ENCODE measurements at places on chromosomes 11 and 22. TPM values are rescaled to one million over a fixed set of nuclear protein-coding genes. Genes with fewer than 3 reads are reported as not detected.

DNA sequence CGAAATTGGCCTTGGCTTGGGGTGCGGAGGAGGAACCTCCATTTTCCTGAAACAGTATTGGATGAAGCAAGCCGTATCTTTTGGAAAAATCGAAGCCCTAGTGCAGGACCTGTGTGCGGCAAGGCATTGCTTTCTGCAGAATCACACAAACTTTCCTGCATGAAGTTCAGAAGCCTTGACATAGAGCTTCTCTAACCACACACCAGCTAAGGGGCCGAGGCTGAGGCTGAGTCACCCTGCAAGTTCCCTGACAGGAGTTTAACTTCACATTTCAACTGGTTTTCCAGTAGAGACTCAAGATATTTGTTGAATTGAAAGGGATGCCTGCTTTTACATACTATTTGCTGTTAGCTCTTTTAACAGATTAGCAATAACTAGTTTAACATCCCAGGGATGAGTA, 67.8 kb downstream of the TCF20 start:
- no peak for DNase-seq

Gene FIBIN
- polyA plus RNA-seq: 13.6 TPM

DNA sequence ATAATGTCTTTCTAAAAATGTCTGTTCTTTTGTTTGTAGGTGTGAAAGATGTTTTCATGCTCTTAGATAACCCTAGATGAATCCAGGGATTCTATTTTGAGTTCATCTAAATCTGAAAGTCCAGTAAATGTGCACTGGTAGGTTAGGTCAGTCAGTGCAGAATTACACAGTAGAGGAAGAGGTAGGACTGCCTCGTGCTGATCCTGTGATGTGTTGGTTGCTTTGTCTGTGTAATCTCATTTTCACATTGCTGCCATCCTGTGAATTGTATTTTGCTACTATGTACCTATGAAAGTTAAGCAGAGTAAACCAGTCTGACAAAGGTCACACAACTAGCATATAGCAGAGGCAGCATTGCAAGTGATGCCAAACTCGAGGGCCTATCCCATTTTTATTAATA, 36.5 kb downstream of the ATXN10 start:
- DNase-seq: no peak

GRCh38 chr11:69841859-69842698, 22.9 kb upstream of the FGF3 start:
- DNase-seq: no peak

DNA sequence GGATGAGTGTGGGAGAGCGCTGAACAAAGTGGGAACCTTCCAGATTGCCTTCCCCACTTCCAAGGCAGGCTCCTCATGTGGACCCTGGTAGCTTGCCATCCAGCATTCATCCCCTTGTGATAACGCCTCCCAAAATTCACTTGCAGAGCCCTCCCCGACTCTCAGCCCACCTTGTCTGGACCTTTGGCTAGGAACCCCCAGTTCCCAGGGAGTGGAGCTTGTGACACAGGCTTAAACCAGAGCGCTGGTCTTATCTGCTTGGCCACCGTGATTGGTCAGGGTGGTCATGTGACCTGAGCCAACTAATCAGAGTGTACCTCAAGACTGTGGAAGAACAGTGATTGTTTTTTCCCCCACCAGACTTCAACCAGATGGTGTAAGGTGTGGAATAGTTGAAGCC, 9.6 kb upstream of the SLC35C1 start:
- no peak for DNase-seq

GRCh38 chr22:20459862-20460261, 22.2 kb upstream of the SCARF2 start:
- no peak for DNase-seq

GRCh38 chr11:82899186-82899820, 927 bp downstream of the PRCP start:
- DNase-seq: no peak

- DNase-seq: no peak
Measured at GRCh38 chr11:91396236-91397133, 828.1 kb upstream of the FAT3 start.

DNA sequence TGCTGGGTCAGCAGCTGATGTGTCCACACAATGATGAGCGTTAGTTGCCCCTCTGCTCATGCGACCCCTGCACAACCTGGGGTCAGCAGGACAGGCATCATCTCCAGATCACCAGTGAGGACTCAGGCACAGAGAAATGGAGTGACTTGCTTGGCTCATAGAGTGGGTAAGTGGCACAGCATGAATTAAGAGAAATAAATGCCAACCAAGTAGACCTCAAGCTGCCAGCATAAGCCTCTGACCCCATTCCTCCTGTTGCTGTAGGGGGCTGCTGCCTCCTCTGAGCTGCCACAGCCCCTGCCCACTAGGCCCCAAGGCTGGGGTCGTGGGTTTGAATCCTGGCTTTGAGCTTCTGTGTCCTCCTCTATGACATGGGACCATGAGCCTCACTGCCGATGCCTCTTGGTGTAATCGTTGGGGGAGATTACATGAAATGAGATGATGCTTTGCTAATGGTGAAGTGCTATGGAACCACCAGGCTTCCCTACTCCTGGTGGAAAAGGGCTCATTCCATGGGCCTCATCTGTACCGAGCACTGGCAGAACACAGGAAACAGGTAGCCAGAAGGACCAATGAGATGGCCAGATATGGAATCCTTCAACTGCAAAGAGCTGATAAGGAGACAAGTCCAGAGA, 33.6 kb downstream of the LRRC32 start:
- no peak for DNase-seq

GRCh38 chr11:118640332-118641154, 33.1 kb downstream of the PHLDB1 start:
- DNase-seq: no peak

- no peak for DNase-seq
Measured at GRCh38 chr11:115616971-115617370, 112.8 kb upstream of the CADM1 start.

Gene MRGPRE
- polyA plus RNA-seq: not detected

- DNase-seq: no peak
Measured at GRCh38 chr11:96084610-96085318, 160.9 kb upstream of the MTMR2 start.

Gene PRR5L
- 12.9 TPM for polyA plus RNA-seq

GRCh38 chr22:21837248-21837979, 30.0 kb downstream of the MAPK1 start:
- no peak for DNase-seq

Gene P2RY6
- 0.68 TPM for polyA plus RNA-seq

DNA sequence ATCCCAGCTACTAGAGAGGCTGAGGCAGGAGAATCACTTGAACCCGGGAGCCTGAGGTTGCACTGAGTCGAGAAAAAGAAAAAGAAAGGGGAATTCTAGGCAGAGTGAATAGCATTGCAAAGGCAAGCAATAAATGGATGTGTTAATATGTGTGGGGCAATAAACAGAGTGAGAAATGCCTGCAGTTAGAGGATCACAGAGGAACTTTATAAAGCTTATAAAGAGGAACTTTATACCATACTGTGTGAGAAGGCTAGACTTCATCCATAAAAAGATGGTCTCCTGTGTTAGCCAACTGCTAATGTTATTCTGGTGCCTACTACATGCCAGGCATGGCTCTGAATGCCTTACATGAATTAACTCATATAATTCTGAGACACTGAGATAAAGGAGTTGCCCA, 841 bp downstream of the B3GNT6 start:
- no peak for DNase-seq

Gene FAM111B
- polyA plus RNA-seq: 13.9 TPM

DNA sequence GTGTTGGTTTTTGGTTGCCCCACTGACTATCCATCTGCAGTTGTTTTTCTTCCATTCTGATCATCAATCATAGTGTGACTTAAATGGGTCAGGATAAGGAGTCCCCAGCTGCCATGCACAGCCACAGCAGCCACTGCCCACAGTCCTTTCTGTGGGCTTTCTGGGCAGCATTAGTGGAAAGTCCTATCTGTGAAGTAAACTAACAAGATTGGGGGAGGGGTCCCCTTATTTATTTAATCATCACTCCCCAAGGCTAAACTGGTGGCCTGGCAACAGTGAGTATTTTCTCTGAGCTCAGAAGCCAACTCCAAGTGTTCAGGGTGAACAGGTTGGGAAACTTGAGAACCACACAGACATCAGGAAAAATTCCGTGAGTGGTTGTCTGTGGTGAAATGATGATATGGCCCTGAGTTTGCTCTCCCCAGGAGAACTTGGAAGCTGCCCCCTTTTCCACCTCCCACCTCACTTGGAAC, 145.0 kb downstream of the CCDC34 start:
- no peak for DNase-seq

Gene HBB
- polyA plus RNA-seq: 2,476 TPM

Gene F2
- polyA plus RNA-seq: 0.41 TPM

- DNase-seq: no peak
Measured at GRCh38 chr22:45216133-45217003, 24.3 kb downstream of the KIAA0930 start.

GRCh38 chr11:34978236-34979191, 62.1 kb downstream of the PDHX start:
- DNase-seq: no peak

DNA sequence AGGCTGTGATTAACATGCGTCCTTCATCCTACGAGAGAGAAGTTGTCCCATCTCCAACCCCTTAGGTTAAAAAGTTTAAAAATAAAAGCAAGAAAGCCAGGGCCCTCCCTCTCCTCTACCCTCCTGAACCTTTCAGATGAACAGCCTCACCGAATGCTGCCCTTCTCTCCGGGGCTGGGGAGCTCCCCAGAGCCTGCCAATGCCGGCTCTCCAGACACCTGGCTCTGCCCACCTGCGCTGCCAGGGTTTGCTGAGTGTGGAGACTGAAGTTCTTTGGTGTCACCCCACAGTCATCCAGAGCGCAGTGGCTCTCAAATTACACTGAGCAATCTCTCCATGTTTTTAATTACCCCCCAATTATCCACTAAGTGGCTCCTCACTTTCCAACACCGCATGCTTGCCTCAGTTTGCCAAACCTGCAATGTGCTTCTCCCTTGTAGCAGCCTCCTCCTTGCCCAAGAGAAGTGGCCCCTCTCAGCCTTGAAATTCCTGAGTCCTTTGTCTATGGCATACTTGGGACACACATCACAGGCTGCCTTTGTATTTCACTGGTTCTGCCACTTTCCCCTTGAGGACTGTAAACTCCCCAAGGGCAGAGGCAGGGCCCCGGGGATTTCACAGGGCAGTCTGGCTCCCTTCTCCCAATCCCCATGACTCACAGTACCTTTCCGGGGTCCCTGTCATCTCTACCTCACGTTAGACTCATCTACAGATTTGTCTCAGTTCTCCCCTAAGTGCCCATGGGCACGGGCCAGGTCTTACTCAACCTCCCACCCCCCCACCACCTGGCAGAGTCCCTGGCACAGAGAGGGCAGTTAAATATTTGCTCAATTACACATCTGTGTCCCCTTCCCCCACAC, 2.0 kb downstream of the MYH9 start:
- no peak for DNase-seq

- no peak for DNase-seq
Measured at GRCh38 chr11:86775361-86775760, 25.0 kb upstream of the PRSS23 start.

DNA sequence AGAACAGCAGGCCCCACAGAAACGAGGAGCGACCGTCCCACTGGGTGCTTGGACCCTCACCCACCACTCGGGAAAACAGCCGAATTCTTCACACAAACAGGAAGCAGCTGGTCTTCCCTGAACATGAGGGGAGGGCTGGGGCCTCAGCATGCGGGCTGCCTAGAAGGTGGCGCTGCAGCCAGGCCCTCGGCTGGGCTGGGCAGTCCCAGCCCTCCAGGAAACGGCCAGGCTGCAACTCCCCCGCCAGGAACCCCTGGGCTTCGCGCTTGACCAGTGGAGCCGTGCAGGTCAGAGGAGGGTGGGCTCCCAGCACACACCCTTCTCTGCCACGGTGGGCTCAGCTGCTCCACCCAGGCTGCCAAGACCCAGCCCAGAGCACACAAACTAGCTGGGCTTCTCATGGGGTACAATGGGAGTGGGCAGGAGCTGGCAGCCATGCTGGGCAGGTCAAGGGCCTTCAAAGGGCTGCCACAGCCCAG, 29.6 kb downstream of the IGF2 start:
- peak; percentile 54 for DNase-seq

GRCh38 chr11:110473706-110474105, 44.0 kb downstream of the FDX1 start:
- DNase-seq: no peak

Gene SEPTIN5
- polyA plus RNA-seq: 34.0 TPM

DNA sequence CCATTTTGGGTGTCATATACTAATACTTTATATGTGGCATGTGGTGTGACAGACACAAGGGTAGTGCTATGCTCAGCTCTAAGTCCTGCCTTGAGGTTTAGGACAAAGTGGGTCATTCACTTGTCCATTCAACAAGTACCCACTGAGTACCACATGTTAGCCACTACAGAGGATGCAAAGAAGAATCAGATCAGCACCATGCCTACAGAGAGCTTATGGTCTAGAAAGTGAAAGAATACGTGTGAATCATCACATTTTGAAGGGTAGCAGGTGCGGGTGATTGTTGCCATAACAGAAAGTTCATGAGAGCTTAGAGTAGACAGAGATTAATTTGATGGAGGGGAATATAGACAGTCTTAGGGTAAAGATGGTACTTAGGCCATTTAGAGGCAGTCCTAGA, 18.3 kb downstream of the CLMP start:
- DNase-seq: no peak

DNA sequence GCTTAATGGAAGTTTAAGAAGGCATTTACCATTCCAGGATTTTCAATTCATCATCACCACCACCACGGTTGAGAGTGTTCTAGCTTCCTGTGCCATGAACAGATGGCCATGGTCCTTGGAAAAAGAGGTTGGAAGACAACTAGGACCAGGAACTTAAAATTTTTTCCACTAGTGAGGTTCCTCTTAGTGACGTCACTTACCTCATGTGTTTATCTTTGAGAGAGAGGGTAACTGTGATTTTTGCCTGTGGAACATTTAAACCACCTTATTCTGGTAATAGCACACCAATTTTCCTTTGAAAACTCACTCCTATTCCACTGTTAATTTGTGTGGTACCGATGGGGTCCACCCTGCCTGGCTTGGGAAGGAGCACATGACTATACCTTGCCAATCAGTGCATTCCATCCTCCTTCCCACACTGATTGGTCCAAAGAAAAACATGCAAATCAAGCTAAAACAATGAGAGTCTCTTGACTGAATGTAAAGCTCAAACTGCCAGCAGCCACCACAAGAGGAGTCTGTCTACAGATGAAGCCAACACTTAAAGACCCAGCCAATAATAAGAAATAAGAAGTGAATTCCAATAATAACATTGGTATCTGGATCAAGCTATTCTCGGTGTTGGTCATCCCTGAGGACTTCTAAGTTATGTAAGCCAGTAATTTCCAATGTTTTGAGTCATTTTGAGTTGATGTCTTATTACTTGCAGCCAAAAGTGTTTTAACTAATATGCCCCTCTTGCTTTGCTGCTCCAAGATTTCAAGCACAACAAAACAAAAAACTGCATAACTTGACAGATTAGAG, 111.8 kb downstream of the MPPED2 start:
- DNase-seq: no peak

Measured in left renal pelvis (tissue), 4 donors.